ENCODE measurements at places on chromosomes 11 and 22.

DNA sequence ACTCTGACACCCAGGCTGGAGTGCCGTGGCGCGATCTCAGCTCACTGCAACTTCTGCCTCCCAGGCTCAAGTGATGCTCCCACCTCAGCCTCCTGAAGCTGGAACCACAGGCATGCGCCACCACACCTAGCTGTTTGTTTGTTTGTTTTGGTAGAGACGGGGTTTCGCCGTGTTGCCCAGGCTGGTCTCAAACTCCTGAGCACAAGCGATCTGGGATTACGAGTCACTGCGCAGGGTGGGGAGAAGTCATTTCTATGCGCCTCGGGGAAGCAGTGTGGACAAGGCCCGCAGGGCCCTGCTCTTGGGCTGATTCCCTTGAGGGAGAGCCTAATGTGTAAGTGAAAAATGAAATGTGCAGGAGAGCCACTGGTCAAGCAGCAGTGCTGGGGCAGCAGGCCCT, 19.6 kb upstream of the SEPTIN5 start:
- DNase-seq: no peak

DNA sequence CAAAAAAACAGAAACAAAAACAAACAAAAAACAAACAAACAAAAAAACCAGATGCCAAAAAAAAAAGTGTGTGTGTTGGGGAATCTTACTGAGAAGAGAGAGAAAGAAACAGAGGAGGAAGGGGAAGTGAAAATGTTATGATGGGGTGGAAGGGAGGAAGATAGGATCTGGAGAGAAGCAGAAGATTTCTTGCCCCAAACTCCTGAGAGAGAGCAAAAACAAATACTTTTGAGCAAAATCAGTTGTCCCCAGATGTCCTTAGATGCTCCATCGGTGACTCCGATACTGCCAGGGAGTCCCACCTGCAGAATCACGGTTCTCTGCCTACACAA, 19.9 kb upstream of the GRAMD1B start:
- DNase-seq: no peak

DNA sequence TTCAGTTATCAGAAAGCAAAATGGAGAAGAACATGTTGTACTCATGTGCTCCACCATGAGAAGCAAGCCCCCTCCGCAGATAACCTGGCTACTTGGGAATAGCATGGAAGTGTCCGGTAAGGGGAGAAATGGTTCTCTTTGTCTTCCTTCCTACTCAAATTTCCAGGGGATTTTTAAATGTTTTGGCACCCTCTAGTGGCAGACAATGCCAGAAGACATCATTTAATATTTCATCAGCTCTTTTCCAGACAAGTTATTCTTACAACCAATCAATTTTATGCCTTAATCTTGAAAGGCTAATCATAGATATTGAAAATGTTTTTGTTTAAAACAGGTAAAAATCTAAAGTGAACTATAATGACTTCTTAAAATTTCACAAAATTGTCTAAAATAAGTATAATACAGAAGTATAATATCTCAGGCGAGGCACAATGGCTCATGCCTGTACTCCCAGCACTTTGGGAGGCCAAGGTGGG, 15.7 kb downstream of the CRTAM start:
- peak; percentile 25 for DNase-seq

DNA sequence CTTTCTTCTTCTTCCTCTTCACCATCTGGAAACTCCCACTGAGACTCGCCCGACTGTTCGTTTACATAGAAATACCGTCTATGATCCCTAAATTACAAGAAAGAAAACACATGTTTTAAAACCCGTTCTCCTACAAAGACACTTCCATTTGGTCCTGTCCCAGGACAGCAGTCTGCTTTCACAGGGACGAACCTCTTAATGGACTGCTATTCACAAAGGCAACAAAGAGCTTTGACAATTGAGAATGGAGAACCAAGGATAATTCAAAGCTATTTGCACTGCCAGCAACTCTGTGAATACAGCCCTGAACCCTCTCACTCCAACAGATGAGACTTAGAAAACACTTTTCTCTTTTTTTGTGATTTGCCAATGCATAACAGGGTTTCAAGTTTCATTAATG, 16.3 kb upstream of the AGBL2 start:
- no peak for DNase-seq

- no peak for DNase-seq
These were observed 28.2 kb downstream of the CAT start for GRCh38 chr11:34466802-34467488.
